ENCODE measurements at places on chromosomes 3 and 15.

GRCh38 chr3:169509359-169509758 lies 154.2 kb downstream of the MECOM start:
- H3K4me1 ChIP-seq = peaks cover 23% of the 10 kb centered on the region
- DNase-seq = peak; percentile 88

GRCh38 chr15:63772520-63772919 lies 61.2 kb downstream of the HERC1 start:
- H3K36me3 ChIP-seq = no peaks in the 10 kb centered on the region
- no peaks in the 10 kb centered on the region for H3K27me3 ChIP-seq
- H3K4me1 ChIP-seq = no peaks in the 10 kb centered on the region
- no peak for DNase-seq
- no peak overlapping the region for H3K27ac ChIP-seq

- no peak overlapping the region for H3K4me3 ChIP-seq
- H3K27me3 ChIP-seq = no peaks in the 10 kb centered on the region
- no peaks in the 10 kb centered on the region for H3K4me1 ChIP-seq
Observed at GRCh38 chr3:121871430-121871829, 22.8 kb upstream of the SLC15A2 start.

DNA sequence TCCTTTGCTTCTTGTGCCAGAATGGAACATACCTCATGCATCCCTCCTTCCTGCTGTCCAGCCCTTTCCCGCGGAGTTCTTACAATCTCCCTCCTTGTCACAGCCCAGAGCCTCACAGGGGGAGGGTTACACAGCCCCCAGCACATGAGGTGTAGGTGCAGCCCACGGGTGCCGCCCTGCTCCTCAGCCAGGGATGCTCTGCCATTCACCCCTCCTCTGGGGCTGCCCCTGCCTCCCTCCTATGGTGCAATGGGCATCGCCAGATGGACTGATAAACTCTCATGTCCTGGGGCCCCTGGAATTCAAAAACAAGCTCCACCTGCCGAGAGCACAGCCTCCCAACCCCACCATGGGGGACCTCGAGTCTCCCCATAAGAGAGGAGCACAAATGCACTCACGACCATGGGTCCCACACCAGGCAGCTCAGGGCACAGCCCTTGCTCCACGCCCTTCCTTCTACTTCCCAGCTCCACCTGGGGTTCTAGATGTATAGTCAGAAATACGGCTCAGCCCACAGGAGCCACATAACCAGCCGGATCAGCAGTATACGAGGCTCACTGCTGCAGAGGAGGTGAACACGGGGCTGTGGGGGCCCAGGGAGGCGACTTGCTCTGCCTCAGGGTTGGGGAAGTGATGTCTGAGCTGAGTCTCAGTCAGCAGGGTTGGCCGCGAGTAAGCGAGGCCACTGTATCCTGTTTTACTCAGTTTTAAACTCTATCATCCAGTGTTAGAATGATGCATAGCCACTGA lies 269.7 kb upstream of the LYSMD4 start:
- no peak overlapping the region for H3K27ac ChIP-seq
- H3K27me3 ChIP-seq = no peaks in the 10 kb centered on the region
- H3K36me3 ChIP-seq = no peaks in the 10 kb centered on the region

DNA sequence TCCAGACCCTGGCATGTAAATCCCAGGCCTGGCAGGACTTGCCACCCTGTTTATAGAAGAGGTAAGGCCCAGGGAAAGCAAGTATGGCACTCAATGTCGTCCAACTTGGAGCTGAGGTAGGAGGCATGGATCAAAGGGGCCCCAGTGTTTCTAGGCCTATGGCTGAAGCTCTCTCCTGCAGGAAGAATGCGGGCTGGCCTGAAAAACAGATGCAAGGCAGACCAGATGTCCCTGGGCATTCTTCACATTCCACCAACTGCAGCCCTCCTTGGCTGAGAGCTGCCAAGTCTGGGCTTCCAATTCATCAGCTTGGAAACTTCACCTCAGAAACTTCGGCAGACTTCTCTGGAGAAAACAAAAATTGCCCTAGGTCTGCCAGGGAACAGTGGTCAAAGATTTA lies 22.2 kb downstream of the MESD start:
- H3K4me1 ChIP-seq = no peaks in the 10 kb centered on the region
- no peaks in the 10 kb centered on the region for H3K27me3 ChIP-seq
- H3K27ac ChIP-seq = no peak overlapping the region
- no peak for DNase-seq
- H3K36me3 ChIP-seq = no peaks in the 10 kb centered on the region
- no peak overlapping the region for H3K4me3 ChIP-seq

GRCh38 chr15:38130205-38130567 lies 122.5 kb upstream of the SPRED1 start:
- peak overlapping the region; percentile 47 for H3K4me3 ChIP-seq
- 0 out of 2 replicates have a peak, but pooled peaks cover 3% of the 10 kb centered on the region for H3K27me3 ChIP-seq
- peak overlapping the region; percentile 49 for H3K27ac ChIP-seq
- DNase-seq = peak; percentile 33

DNA sequence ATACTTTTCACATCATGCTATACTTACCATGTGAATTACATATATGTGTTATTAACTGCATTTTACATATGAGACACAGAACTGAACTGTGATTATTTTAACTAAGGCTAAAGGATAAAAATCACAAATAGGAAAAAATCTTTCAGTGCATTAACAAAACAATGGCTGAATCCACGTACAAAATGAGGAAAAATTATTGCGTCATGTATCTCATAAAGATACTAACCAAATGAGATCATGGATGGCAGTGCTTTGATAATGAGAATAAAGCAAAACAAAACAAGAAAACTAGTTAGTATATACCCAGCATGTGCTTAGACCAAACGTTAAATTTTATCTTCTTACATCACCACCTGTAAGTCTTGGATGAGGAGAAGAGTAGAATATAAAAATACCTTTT lies 66.0 kb downstream of the SCAPER start:
- H3K27ac ChIP-seq = no peak overlapping the region
- H3K27me3 ChIP-seq = no peaks in the 10 kb centered on the region
- DNase-seq = no peak
- no peaks in the 10 kb centered on the region for H3K36me3 ChIP-seq

- DNase-seq = no peak
- no peak overlapping the region for H3K27ac ChIP-seq
- no peaks in the 10 kb centered on the region for H3K4me1 ChIP-seq
- no peak overlapping the region for H3K4me3 ChIP-seq
- no peaks in the 10 kb centered on the region for H3K27me3 ChIP-seq
Observed at GRCh38 chr3:24437326-24437725, 57.3 kb downstream of the THRB start.

DNA sequence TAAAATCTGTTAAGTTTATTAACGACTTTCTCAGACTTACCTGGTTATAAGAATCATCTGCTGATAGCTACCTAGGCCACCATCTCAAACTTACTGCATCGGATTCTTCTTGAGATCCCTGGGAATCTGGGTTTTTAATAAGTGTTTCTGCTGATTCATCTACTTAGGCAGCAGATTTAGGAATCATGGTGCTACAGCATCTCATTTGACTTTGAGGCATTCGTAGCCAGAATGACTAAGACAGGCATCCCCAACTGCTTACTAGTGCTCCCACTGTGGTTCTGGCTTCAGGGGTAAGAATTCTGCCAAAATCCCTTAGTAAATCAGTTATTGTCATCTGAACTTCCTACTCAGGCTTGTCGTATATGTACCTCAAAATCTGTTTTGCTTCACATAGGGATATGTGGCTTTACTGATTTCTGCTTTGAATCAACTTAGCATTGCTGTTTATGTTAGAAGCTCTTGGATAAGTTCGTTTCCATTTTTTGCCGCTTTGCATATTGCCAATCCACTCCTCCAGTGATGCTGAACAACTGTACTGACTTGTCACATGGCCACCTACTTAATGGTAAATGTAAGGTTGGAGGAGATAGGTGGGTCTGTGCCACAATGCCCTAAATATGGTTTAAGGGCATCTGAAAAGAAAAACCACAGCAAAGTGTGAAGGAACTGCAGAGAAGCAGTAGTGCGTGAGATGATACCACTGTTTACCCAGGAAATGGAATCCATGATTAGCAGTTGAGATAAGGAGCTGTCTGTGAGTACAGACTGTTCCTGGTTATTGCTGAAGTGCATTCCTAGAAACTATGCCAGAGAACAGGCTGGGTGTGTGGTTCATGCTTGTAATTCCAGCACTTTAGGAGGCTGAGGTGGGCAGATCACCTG lies 60.3 kb downstream of the MAP6D1 start:
- H3K4me1 ChIP-seq = no peaks in the 10 kb centered on the region
- no peak overlapping the region for H3K4me3 ChIP-seq
- no peak for DNase-seq

All from MM.1S (cell line).